ENCODE measurements at places on chromosomes 1 and 21.

GRCh38 chr1:227654858-227655752 lies 80.0 kb downstream of the JMJD4 start:
- no peak for DNase-seq

DNA sequence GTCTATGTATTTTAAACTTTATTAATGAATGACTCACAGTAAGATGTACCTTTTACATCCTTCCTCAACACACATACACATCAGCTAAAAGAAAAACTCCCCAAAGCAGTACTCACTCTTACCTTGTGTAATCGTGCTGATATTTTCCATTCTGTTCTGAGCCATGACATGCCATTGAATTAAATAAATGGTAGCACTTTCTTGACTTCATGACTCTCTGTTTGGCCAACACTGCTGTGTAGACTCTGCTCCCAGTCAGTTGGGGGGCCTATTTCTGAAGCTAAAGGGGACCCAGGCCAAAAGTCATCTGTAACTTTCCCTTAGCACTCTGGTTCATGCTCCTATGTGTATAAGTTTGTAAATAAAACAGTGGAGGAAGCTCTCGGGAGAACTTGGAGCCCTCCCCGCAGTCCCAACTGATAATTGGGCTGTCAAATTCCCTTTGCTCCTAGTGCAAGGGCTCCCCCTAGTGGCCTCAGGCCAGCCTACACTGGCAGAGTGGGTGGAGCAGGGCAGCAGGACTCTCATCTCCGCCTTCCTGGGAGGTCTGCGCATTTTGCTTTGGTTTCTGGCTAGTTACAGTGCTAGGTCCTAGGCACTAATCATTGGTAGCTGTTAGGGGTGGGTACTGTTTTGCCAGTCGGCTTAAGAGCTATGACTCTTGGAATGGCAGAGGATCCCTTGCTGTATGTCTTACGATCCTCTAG lies 1.7 kb upstream of the FYB2 start:
- DNase-seq = peak; percentile 41

- DNase-seq = no peak
These were observed 58.0 kb downstream of the SDCCAG8 start for GRCh38 chr1:243313635-243314536.

GRCh38 chr1:8457760-8458381 lies 140.0 kb downstream of the SLC45A1 start:
- no peak for DNase-seq

- DNase-seq = no peak
These were observed 157.2 kb upstream of the COL11A1 start for GRCh38 chr1:103265551-103265950.

DNA sequence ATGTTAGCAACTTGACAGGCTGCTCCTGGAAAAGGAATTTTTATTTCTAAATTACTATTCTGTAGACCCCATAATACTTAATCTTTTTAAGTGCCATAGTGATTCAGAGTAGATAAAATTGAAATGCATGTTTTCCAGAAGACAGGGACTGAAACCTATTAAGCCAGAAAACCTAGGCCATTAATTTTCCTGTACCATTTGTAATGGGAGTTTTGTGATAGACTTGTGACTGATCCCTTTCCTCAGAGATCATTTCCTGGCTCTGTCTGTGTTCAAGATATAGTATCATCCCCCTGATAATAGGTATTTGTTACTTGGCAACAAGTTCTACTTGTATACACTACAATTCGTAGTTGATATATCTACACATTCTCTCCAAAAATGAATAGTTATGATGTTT lies 1609.8 kb downstream of the AMY1C start:
- no peak for DNase-seq

DNA sequence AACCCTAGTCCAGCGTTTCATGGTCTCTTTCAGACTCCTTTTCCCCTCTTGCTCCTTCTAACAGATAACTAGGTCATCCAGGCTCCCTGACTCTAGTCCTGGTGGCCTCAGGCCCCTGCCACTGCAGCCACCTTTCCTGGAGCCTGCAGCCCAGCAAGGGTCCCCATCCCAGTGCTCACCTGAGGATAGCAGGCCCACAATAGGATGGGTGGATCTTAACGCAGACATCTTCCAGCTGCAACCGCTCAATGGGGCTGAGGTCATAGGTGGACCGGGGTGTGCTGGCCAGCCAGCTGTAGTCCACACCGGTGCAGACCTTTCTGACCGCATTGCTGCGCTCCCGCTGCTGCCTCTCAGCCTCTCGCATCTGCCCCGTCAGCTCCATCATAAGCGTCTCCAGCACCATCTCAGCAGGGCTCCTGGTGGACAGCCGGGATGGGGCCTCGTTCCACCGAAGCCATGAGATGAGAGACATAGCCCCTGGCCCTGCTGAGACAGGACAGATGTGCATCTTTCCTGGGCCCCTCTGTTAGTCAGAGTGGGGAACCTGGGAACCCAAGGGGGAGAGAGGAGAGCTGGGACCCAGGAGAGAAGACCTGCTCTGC lies 10.9 kb downstream of the RD3 start:
- no peak for DNase-seq

DNA sequence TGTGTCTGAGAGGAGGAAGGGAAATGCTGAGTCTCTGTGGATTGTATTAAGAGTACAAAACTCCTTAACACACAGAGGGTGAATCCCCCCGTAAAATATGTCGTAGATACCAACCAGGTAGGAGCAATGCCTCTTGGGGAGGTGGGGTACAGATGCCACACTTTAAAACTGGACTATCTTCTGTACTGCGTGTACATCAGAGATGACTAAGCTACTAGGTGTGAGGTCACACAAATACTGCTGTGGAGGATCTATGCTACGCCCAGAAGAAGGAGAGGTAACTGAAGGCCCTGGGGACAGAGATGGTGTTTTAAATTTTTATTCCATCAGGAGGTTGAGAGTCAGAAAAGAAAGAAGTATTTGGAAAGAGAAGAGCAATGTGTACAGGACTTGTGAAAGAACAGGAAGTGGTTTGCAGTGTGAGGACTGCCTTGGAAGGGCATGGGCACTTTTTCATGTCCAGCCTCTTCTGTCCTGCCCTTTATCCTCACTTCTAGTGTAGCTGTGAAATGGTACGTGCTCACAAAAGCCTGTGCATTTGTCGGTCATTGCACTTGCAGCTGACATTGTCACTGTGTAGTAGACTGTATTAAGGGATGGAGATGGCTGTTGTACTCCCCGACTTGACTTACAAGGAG lies 287.8 kb upstream of the CHRM3 start:
- no peak for DNase-seq

DNA sequence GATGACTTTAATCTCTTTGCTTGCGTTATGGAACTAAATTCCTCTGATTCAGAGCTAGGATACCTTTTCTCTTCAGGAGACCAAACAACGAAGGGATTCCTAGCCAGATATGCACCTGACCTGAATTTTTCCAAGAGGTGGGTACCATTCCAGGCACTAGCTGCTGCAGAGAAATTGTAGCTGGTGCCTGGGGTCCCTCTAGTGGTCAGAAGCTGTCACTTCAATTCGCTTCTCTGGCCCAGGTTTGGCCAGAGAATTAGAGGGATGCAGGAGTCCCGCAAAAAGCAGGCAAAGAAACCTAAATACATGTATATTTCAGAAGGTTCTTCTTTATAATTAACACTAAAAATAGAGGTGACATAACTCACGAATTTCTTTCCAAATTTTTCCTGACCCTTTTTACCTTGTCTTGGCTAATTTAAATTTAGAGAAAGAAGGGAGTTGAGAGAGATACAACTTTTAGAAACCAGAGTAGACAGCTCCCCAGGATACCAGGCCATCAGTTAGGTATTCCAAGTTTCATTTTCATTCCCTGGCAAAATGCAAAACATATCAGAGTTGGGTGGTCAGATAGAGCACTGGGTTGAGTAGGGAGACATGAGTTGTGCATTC lies 9.6 kb downstream of the ACKR1 start:
- DNase-seq = no peak

DNA sequence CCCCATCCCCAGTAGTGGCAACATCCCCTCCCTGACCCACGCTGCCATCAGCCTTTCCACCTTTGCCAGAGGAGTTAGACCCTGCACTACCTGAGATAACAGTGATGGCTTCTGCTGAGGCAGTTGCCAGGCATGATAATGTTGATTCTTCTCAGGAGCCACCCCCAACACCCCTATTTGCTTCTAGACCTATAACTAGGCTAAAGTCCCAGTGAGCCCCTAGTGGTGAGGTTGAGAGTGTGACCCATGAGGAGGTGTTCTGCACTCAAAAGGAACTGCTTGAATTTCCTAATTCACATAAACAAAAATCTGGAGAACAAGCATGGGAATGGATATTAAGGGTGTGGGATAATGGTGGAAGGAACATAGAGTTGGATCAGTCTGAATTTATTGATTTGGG lies 159.6 kb upstream of the COL11A1 start:
- no peak for DNase-seq

- DNase-seq = peak; percentile 66
These were observed 30.7 kb downstream of the EIF2D start for GRCh38 chr1:206581571-206581981.

DNA sequence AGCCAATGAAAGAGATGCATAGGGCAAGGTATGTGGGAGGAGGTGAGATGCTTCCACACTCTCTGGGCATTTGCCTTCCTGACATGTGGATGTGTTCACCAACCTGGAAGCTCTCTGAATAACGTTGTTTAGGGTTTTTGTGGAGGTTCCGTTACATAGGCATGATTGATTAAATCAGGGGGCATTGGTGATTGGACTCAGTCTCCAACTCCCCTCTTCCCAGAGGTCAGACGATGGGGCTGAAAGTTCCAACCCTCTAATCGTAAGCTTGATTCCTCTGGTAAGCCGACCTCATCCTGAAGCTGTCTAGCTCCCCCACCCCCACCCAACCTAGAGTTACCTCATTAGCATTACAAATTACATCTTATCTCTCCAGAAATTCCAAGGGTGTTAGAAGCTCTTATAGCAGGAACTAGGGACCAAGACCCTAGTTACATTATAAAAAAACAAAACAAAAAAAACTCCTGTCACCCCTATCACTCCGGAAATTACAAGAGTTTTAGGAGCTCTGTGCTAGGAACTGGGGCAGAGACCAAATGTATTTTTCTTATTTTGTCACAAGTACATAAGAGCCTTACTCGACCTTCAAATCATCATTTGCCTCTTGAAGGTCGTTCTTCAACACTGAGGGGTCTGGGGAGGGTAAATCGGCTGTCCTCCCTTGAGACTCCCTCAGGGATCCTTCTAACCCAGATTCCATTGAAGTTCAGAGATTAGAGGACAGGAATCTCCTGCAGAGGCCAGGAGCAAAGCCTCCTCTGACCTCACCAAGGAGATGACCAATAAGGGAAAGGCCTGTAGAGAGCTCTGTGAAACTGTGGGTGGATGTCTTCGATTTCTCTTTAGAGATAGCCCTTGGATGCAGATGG lies 58.2 kb downstream of the DNTTIP2 start:
- no peak for DNase-seq

GRCh38 chr1:45979778-45980176 lies 152.7 kb downstream of the PIK3R3 start:
- no peak for DNase-seq

- DNase-seq = no peak
These were observed 7.5 kb downstream of the PKNOX1 start for GRCh38 chr21:42981862-42982261.

- DNase-seq = no peak
These were observed 15.4 kb downstream of the MACO1 start for GRCh38 chr1:25445993-25446538.

DNA sequence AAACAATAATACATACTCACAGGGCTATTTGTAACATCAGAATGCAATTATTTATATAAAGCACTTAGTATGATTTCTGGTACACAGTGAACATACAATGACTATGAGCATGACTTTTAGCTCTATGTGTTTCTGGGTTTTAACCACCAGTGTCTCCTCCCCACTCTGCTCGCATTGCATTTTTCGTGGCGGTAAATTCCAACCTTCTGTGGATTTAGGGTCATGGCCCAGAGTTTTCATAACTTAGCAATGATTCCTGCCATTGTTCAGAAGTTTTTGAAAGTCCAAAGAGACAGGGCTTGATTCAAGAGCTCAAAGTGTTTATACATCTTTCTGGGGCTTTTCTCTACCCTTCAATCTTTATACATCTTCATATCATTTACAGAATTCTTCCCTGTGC lies 191.3 kb downstream of the BACH1 start:
- no peak for DNase-seq

- no peak for DNase-seq
These were observed 790 bp downstream of the RPS8 start for GRCh38 chr1:44775930-44776729.

DNA sequence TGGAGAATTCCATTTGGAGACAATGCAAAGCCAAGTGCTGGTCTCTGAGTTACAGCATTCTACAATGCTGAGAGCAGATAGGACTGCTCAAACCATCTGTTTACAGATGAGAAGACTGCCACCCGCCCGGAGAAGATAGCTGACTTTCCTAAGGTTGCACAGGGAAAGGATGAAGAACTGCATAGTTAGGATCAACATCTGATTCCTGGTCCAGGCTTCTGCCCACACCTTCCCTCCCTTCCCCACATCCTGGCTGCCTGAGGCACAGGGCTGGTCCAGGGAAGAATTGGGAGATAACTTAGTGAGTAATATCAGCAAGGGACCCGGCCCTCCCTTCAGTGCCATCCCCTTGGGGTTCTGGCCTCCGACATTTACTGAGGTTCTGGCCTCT lies 2.0 kb downstream of the SERINC2 start:
- no peak for DNase-seq

GRCh38 chr1:210465150-210465549 lies 136.4 kb downstream of the HHAT start:
- no peak for DNase-seq

DNA sequence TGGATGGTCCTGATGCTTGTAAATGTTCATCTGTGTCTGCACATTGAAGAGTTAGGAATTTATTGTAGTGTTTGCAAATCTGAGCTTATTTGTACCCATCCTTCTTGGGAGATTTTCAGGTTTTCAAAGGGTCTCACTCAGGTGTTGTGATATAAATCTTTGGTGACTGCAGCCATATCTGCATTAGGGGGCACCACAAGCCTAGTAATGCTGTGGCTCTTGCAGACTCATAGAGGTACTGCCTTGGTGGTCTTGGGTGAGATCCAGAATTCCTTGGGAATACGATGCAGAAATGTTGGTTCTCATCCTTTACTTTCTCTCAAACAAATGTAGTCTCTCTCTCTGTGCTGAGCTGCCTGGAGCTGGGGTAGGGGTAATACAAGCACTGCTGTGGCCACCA lies 405.9 kb downstream of the TTLL7 start:
- DNase-seq = no peak

GRCh38 chr1:193105821-193106177 lies 585 bp upstream of the GLRX2 start:
- DNase-seq = no peak

GRCh38 chr1:110136911-110137310 lies 13.4 kb upstream of the SLC6A17 start:
- DNase-seq = no peak

DNA sequence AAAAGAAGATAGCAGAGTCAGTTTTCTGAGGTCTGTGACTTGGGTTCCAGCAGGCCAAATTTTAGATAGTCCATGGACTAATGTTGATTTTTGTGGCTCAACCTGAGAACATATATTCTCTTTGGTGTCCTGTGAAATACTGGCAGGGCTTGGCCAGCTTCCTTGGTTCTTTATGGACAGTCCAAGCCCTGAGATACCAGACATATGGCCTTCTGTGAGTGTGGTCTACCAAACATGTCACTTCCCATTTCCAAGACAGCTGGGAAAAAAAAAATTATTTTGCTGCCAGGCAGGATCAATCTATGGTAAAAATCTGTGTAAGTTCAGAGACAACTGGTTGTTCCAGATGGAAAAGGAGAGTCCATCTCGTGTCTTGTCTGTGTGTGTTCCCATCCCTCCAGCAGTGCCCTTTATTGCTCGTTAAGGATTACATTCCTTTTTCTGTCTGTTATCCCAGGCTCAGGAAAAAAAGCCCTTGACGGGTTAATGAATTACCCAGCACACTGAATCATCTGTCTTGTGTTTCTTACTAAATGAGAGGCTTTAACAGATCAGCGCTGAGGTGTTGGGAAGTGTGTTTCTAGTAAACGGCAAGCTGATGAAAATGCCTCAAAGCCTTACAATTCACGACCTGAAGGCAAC lies 33.4 kb upstream of the XPR1 start:
- DNase-seq = no peak

Measured in stimulated activated CD8-positive, alpha-beta memory T cell treated with anti-CD3 and anti-CD28 coated beads, Interleukin-4, amount 100 ng/mL, for 1 hour (primary cell).